Stimulated activated naive B cell treated with anti-CD40 and anti-IgM and Interleukin-4, amounts not matched to agents 10 μg/mL and 1 μg/mL and 100 μg/mL, for 72 hours (primary cell): ENCODE measurements at places on chromosomes 12 and 14.

DNA sequence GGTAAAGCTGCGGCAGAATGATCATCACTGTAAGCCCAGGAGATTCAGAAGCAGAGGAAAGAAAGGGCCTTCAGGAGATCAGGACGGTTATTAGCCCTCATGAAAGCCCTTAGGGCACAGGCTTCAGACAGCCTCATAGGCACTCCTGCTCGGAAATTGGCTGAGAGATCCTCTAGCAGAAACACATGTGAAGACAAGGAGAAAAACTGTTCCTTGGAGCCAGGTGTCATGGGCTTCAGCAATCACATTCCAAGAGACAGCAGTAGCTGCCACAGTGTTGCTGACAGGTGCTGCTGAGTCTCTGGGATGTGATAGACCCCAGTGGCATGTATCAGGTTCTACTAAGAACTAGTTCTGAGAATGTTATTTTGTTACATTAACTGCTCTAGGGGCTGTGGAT, 88.8 kb upstream of the DYRK2 start:
- no peaks in the 10 kb centered on the region for H3K36me3 ChIP-seq
- no peaks in the 10 kb centered on the region for H3K27me3 ChIP-seq
- H3K27ac ChIP-seq = no peak overlapping the region
- peaks cover 3% of the 10 kb centered on the region for H3K4me1 ChIP-seq

GRCh38 chr14:100348784-100349685, 25.9 kb downstream of the SLC25A47 start:
- no peaks in the 10 kb centered on the region for H3K27me3 ChIP-seq
- H3K4me1 ChIP-seq = peaks cover 11% of the 10 kb centered on the region
- no peak overlapping the region for H3K4me3 ChIP-seq
- no peak for DNase-seq
- peaks cover 61% of the 10 kb centered on the region for H3K36me3 ChIP-seq

GRCh38 chr14:32728976-32729375, 209.7 kb upstream of the NPAS3 start:
- H3K36me3 ChIP-seq = no peaks in the 10 kb centered on the region
- no peak overlapping the region for H3K4me3 ChIP-seq
- H3K27ac ChIP-seq = no peak overlapping the region
- H3K27me3 ChIP-seq = no peaks in the 10 kb centered on the region
- H3K4me1 ChIP-seq = no peaks in the 10 kb centered on the region

GRCh38 chr12:100489251-100489820, 15.7 kb downstream of the NR1H4 start:
- no peaks in the 10 kb centered on the region for H3K4me1 ChIP-seq
- H3K27me3 ChIP-seq = peaks cover 4% of the 10 kb centered on the region
- no peaks in the 10 kb centered on the region for H3K36me3 ChIP-seq
- H3K27ac ChIP-seq = no peak overlapping the region
- no peak overlapping the region for H3K4me3 ChIP-seq

DNA sequence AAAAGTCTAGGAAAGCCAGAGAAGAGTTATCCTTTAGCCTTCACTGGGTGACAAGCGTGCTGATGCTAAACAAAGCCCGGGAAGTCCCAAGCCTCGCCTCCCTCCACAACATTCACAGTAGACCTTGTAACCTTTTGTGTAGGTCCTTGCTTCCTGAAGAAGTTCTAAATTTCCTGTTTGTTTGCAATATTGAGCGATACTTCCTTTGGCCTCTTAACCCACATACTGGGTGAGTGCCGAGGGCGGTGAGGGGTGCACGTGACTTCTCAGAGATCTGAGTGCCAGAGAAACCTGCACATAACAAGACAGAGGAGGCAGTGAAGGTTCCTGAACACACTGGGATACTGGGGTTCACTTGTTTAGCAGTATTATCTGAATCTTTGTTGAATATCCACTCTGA, 134.3 kb downstream of the PLXNC1 start:
- peak overlapping the region; percentile 87 for H3K27ac ChIP-seq
- peaks cover 50% of the 10 kb centered on the region for H3K4me1 ChIP-seq
- peaks cover 64% of the 10 kb centered on the region for H3K36me3 ChIP-seq
- no peak for DNase-seq
- H3K4me3 ChIP-seq = no peak overlapping the region
- H3K27me3 ChIP-seq = no peaks in the 10 kb centered on the region

DNA sequence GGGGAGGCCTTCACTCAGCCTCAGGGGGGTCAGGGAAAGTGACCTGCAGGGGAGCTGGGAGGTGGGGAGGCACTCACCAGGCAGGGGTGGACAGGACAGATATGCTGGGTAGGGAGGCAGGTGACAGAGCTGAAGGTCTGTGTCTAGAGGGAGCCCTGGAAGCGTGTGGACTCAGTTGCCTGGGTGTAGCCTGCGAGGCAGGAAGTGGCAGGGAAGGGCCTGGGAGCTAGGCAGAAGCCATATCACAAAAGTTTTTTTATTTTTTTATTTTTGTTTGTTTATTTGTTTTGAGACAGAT, 39.3 kb downstream of the ARL6IP4 start:
- no peaks in the 10 kb centered on the region for H3K27me3 ChIP-seq
- H3K4me1 ChIP-seq = peaks cover 4% of the 10 kb centered on the region
- no peak overlapping the region for H3K27ac ChIP-seq
- H3K36me3 ChIP-seq = peaks cover 1% of the 10 kb centered on the region
- no peak for DNase-seq

- H3K4me1 ChIP-seq = no peaks in the 10 kb centered on the region
- DNase-seq = no peak
- H3K27ac ChIP-seq = no peak overlapping the region
- H3K4me3 ChIP-seq = no peak overlapping the region
- H3K27me3 ChIP-seq = no peaks in the 10 kb centered on the region
Measured at GRCh38 chr14:36976571-36977023, 195.8 kb downstream of the SLC25A21 start.

DNA sequence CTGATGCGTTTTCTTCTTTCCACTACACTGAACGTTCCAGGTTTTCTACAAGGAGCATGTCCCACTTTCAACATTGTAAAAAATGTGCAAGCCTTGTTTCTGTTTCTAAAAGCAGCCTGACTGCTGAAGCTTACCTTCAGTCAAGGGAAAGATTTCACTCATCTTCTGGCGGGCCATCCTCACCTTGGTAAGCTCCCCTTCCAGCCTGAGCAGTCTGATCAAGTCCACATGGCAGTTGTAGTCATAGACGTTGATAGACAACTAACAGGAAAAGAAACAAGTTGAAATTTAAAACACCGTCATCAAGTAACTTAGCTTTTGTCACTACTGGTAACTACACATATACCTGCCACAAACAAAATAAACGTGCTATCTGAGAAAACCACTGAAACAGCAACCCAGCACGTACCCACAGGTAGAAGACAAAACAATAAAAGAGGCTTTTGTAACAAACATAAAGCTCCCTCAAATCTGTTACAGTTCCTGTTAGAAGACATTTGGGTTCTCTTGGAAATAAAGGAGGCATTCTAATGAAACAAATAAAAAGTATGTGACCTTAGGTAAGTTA, 11.9 kb downstream of the SART3 start:
- peaks cover 47% of the 10 kb centered on the region for H3K4me1 ChIP-seq
- H3K36me3 ChIP-seq = peaks cover 39% of the 10 kb centered on the region
- no peak overlapping the region for H3K4me3 ChIP-seq
- H3K27me3 ChIP-seq = no peaks in the 10 kb centered on the region
- no peak for DNase-seq
- no peak overlapping the region for H3K27ac ChIP-seq

DNA sequence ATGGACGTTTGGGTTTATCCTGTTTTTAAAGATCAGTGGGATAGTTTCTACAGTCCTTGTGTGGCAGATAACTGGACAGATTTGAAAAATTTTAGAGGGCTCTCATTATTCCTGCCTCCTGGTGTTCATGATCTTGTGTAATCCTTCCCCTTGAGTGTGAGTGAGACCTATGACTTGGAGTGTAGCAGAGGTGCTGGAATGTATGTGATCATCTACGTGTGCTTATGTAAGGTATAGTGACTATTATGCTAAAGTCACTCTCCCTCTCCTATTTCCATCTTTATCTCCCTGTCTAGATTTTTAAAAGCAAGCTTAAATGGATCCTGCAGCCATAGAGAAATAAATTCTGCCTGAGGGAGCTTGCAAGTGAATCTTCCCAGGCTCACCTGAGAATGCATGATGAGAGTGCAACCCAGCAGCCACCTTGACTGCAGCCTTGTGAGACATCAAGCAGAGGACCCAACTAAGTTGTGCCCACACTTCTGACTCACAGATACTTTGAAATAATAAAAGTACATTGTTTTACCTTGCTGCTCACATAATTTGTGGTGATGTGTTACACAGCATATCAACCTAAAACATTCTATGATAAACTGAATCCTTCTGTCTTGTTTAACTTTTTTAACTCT, 3.2 kb upstream of the OLR1 start:
- DNase-seq = no peak
- H3K27ac ChIP-seq = no peak overlapping the region
- no peaks in the 10 kb centered on the region for H3K36me3 ChIP-seq

DNA sequence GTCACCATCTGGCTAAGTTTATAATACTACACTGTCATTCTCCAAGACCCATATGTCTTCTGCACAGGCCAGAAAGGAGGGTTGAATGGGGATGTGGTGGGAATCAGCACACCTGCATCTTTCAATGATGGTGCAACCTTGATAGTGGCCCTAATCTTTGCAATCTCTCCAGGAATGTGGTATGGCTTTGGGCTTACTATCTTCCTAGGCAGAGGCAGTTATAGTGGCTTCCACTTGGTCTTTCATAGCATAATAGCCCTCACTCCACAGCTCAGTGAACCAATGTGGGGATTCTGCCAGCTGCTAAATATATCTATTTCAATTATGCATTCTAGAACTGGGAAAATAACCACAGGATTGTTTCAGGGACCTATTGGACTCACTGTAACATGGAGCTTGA, 61.8 kb upstream of the ATP2B1 start:
- DNase-seq = no peak
- peaks cover 18% of the 10 kb centered on the region for H3K4me1 ChIP-seq
- no peaks in the 10 kb centered on the region for H3K27me3 ChIP-seq
- no peak overlapping the region for H3K27ac ChIP-seq
- H3K36me3 ChIP-seq = peaks cover 4% of the 10 kb centered on the region

- H3K27me3 ChIP-seq = peaks cover 42% of the 10 kb centered on the region
- H3K27ac ChIP-seq = no peak overlapping the region
- DNase-seq = no peak
- no peaks in the 10 kb centered on the region for H3K4me1 ChIP-seq
- H3K36me3 ChIP-seq = no peaks in the 10 kb centered on the region
Measured at GRCh38 chr12:106106892-106107291, 31.9 kb downstream of the NUAK1 start.

GRCh38 chr12:128857133-128857763, 4.0 kb downstream of the GLT1D1 start:
- no peak overlapping the region for H3K4me3 ChIP-seq
- peaks cover 24% of the 10 kb centered on the region for H3K4me1 ChIP-seq
- no peak for DNase-seq
- H3K27ac ChIP-seq = no peak overlapping the region

- H3K4me1 ChIP-seq = peaks cover 6% of the 10 kb centered on the region
- DNase-seq = no peak
- peaks cover 23% of the 10 kb centered on the region for H3K27me3 ChIP-seq
- no peaks in the 10 kb centered on the region for H3K36me3 ChIP-seq
Measured at GRCh38 chr12:65818454-65819382, 5.6 kb upstream of the HMGA2 start.

GRCh38 chr12:18472304-18472703, 211.0 kb downstream of the PIK3C2G start:
- no peak overlapping the region for H3K27ac ChIP-seq
- no peak overlapping the region for H3K4me3 ChIP-seq
- DNase-seq = no peak
- no peaks in the 10 kb centered on the region for H3K4me1 ChIP-seq
- H3K27me3 ChIP-seq = no peaks in the 10 kb centered on the region

GRCh38 chr14:50875359-50876070, 3.7 kb downstream of the ABHD12B start:
- DNase-seq = peak; percentile 73
- H3K4me3 ChIP-seq = no peak overlapping the region
- peaks cover 45% of the 10 kb centered on the region for H3K4me1 ChIP-seq
- no peaks in the 10 kb centered on the region for H3K36me3 ChIP-seq
- H3K27ac ChIP-seq = no peak overlapping the region
- peaks cover 23% of the 10 kb centered on the region for H3K27me3 ChIP-seq

DNA sequence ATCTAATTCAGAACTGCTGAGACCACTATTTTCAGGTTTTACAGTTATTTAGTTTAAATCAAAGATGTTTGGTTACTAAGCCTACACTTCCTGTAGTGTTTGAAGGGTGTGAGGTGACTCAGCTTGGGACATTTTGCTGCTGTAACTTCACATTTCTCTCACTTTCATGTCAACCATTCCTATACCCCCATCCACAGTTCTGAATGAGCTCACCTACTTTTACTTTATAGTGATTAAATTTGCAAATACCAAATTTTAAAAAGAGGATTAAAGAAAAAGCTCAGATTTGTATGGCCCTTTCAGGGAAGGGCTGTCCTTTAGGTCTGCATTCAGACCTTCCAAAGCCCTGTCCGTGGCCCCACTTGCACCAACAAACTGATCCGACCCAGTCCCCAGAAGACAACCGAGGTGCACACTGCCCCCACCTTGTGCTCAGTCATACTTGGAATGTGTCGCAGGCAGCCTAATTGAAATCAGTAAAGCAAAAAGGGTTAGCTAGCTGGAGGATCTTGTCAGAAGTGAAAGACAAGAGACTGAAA, 174.4 kb downstream of the MON2 start:
- DNase-seq = no peak
- H3K27me3 ChIP-seq = no peaks in the 10 kb centered on the region
- H3K4me1 ChIP-seq = peaks cover 6% of the 10 kb centered on the region
- no peaks in the 10 kb centered on the region for H3K36me3 ChIP-seq
- no peak overlapping the region for H3K4me3 ChIP-seq
- no peak overlapping the region for H3K27ac ChIP-seq

DNA sequence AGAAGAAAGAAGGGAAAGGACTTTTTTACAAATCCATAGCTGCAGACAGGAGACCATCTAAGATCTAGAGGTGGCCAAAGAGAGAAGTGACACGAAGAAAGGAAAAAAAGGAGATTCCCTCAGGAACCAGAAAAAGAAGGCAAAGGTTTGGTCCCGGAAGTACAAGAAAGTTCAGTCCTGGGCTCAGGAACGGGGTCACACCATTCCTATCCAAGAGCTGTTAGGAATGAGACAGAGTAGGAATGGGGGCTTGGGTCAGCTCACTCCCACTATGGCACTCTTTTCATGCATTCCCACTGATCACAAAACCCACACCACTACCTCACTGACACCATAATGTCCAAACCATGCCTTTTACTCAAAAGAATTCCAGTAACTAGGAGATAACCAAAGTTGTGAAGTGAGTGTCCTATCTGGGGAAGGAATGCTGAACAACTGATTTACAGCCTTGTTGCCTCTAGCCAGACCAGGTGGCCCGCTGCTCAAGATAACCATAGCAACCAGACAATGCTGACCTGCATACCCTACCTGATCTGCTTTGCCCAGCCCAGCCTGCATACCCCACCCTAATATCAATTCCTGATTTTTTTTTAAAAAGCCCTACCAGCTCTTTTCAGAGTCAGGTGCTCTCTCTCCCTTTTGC, 8.4 kb downstream of the PPP2R3C start:
- DNase-seq = no peak
- peaks cover 53% of the 10 kb centered on the region for H3K36me3 ChIP-seq
- H3K27me3 ChIP-seq = no peaks in the 10 kb centered on the region

DNA sequence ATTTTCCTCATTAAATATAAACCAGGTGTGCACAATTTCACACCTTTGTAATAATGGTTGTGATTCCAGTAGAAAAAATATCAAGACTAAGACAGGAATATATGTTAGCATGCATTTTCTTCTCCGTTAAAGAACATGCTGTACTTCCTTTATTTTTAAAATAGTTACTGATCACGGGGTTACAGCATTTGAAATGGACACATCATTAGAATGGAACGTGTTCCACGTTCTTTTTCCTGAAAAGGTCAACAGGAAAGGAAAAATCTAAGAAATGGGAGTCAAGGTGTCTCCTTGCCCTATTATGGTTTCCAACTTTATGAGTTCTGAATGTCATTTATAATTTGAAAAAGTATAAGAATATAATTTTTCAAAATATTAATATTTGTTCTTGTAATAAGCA, 1325.7 kb downstream of the SLC16A7 start:
- H3K4me1 ChIP-seq = no peaks in the 10 kb centered on the region
- H3K4me3 ChIP-seq = no peak overlapping the region
- no peaks in the 10 kb centered on the region for H3K36me3 ChIP-seq
